ENCODE measurements at places on chromosomes 2 and 18. TPM values are rescaled to one million over a fixed set of nuclear protein-coding genes. Genes with fewer than 3 reads are reported as not detected.

GRCh38 chr2:15122915-15123314, 438.2 kb downstream of the NBAS start:
- no peak overlapping the region for H3K4me3 ChIP-seq
- DNase-seq, result no peak
- peaks cover 20% of the 10 kb centered on the region for H3K4me1 ChIP-seq
- H3K36me3 ChIP-seq, result no peaks in the 10 kb centered on the region

GRCh38 chr2:108878276-108878675, 91.7 kb downstream of the CCDC138 start:
- H3K27me3 ChIP-seq, result no peaks in the 10 kb centered on the region
- no peak overlapping the region for H3K27ac ChIP-seq
- H3K36me3 ChIP-seq, result no peaks in the 10 kb centered on the region
- DNase-seq, result no peak
- no peaks in the 10 kb centered on the region for H3K4me1 ChIP-seq

GRCh38 chr2:219459460-219460311, 25.0 kb downstream of the SPEG start:
- H3K4me3 ChIP-seq, result no peak overlapping the region
- no peaks in the 10 kb centered on the region for H3K27me3 ChIP-seq
- no peak overlapping the region for H3K27ac ChIP-seq
- H3K4me1 ChIP-seq, result peaks cover 24% of the 10 kb centered on the region
- no peaks in the 10 kb centered on the region for H3K36me3 ChIP-seq

GRCh38 chr2:11411244-11411643, 54.7 kb downstream of the E2F6 start:
- H3K4me1 ChIP-seq, result no peaks in the 10 kb centered on the region
- no peak overlapping the region for H3K4me3 ChIP-seq
- no peaks in the 10 kb centered on the region for H3K27me3 ChIP-seq
- no peaks in the 10 kb centered on the region for H3K36me3 ChIP-seq
- H3K27ac ChIP-seq, result no peak overlapping the region
- DNase-seq, result no peak

GRCh38 chr2:159249990-159250715, 36.4 kb downstream of the WDSUB1 start:
- H3K36me3 ChIP-seq, result no peaks in the 10 kb centered on the region
- no peak overlapping the region for H3K27ac ChIP-seq
- no peak overlapping the region for H3K4me3 ChIP-seq
- no peak for DNase-seq
- no peaks in the 10 kb centered on the region for H3K27me3 ChIP-seq

- no peak overlapping the region for H3K4me3 ChIP-seq
- H3K4me1 ChIP-seq, result no peaks in the 10 kb centered on the region
- no peak overlapping the region for H3K27ac ChIP-seq
- H3K27me3 ChIP-seq, result no peaks in the 10 kb centered on the region
- H3K36me3 ChIP-seq, result no peaks in the 10 kb centered on the region
- DNase-seq, result no peak
Observed at GRCh38 chr2:235421618-235422017, 72.2 kb upstream of the AGAP1 start.

GRCh38 chr2:30113617-30114293, 33.1 kb upstream of the YPEL5 start:
- H3K36me3 ChIP-seq, result no peaks in the 10 kb centered on the region
- no peaks in the 10 kb centered on the region for H3K27me3 ChIP-seq
- no peak for DNase-seq
- H3K4me3 ChIP-seq, result no peak overlapping the region
- H3K27ac ChIP-seq, result no peak overlapping the region

GRCh38 chr2:26651799-26652198, 10.6 kb upstream of the CIB4 start:
- peaks cover 5% of the 10 kb centered on the region for H3K4me1 ChIP-seq
- DNase-seq, result no peak
- no peaks in the 10 kb centered on the region for H3K36me3 ChIP-seq
- H3K27me3 ChIP-seq, result no peaks in the 10 kb centered on the region

DNA sequence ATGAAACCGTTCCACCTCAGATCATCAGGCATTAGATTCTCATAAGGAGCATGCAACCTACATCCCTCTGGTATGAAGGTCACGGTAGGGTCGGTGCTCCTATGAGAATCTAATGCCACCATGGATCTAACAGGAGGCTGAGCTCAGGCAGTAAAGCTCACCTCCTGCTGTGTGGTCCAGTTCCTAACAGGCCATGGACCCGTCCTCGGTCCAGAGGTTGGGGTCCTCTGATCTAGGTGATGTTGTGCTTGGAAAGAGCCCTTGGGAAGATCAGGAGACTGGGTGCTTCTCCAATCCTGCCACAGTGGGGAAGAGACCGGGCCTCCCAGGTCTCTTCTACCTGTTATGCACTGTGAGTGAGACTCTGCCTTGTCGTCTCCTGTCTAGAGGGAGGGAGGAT, 104.6 kb downstream of the ACKR3 start:
- no peaks in the 10 kb centered on the region for H3K27me3 ChIP-seq
- no peaks in the 10 kb centered on the region for H3K4me1 ChIP-seq
- no peak for DNase-seq
- H3K4me3 ChIP-seq, result no peak overlapping the region
- no peaks in the 10 kb centered on the region for H3K36me3 ChIP-seq

- no peaks in the 10 kb centered on the region for H3K36me3 ChIP-seq
- H3K27me3 ChIP-seq, result no peaks in the 10 kb centered on the region
- peaks cover 27% of the 10 kb centered on the region for H3K4me1 ChIP-seq
- H3K4me3 ChIP-seq, result no peak overlapping the region
- no peak overlapping the region for H3K27ac ChIP-seq
- no peak for DNase-seq
Observed at GRCh38 chr18:8254654-8255053, 354.6 kb upstream of the RAB12 start.

DNA sequence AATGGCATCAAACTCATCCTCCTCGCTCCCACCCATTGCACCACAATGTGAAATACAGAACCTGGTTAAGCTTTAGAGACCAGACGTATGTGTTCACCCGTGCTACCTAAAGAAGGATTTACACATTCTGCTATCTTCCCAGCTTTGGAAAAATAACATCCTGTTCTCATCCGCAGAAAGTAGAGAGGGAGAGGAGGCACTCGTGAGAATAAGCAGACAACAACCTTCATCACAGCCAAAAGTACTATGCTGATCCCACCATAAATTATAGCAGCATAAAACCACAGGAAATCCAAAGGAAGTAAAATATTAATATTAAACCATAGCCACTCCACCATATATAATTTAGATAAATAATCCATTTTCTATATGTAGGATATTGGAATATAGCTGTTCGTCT, 111.7 kb upstream of the NRP2 start:
- H3K4me3 ChIP-seq, result no peak overlapping the region
- no peaks in the 10 kb centered on the region for H3K36me3 ChIP-seq
- H3K27me3 ChIP-seq, result no peaks in the 10 kb centered on the region
- H3K27ac ChIP-seq, result no peak overlapping the region
- DNase-seq, result no peak

GRCh38 chr2:112173646-112174319, 35.6 kb downstream of the FBLN7 start:
- H3K36me3 ChIP-seq, result no peaks in the 10 kb centered on the region
- no peaks in the 10 kb centered on the region for H3K27me3 ChIP-seq
- H3K4me3 ChIP-seq, result no peak overlapping the region
- H3K27ac ChIP-seq, result no peak overlapping the region

DNA sequence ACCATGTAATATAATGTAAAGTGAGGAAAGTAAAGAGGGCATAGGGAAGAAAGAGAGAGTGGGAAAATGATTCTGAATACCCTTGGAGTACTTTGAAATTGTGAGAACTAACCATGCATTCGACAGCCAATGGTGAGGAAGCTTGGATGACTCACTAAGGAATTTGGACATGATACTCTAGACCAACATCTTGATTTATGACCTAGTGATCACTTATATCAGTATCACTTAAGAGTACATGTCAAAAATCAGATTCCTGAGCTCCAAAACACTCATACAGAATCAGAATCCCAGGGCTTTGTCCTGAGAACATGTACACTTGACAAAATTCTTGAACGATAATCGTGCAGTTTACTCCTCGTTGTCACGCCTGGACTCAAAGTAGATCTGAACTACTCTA, 1899.8 kb upstream of the PIK3C3 start:
- DNase-seq, result no peak
- no peak overlapping the region for H3K4me3 ChIP-seq
- H3K36me3 ChIP-seq, result no peaks in the 10 kb centered on the region
- no peaks in the 10 kb centered on the region for H3K4me1 ChIP-seq
- H3K27ac ChIP-seq, result no peak overlapping the region

DNA sequence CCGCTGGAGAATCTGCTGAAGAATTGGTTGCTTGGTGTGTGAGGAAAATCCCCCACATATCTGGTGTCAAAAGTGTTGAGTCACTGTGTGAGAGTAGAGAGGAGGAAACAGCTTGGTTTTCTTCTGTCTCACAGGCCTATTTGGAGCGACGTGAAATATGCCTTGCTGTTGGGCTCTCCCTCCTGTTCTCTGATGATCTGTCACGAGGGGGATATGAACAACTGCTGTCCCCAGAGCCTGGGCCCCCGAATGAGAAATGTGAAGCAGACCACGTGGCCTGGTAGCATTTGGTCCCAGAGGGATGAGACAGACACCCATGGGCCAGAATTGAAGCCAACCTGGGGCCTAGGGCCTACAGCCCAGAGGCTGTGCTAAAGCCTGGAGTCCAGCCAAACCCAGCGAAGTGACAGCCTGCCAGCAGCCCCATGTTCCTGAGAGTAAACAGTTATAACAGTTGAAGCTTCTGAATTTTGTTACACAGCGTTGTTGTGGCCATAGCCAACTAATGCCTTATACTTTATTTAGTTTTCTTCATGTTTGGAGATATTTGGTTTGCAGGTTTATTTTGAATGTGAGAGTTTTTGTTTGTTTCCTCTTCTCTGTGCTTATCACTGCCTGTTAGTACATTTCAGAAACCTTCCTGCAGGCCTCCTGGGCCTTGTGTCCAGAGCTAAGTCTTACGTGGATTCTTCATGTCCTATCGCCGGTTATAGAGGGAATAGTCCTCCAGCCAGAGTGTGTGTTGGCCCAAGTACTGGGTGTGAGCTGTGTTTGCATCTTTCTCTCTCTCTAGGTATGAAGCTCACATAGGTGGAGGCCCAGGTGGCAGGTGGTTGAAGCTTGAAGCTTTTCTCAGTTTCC, 18.7 kb upstream of the COLEC12 start:
- no peaks in the 10 kb centered on the region for H3K27me3 ChIP-seq
- H3K36me3 ChIP-seq, result no peaks in the 10 kb centered on the region
- DNase-seq, result no peak
- no peak overlapping the region for H3K4me3 ChIP-seq
- peaks cover 8% of the 10 kb centered on the region for H3K4me1 ChIP-seq

GRCh38 chr2:134623796-134624195, 95.0 kb downstream of the TMEM163 start:
- no peak for DNase-seq
- no peak overlapping the region for H3K27ac ChIP-seq
- H3K4me3 ChIP-seq, result no peak overlapping the region
- no peaks in the 10 kb centered on the region for H3K36me3 ChIP-seq
- H3K27me3 ChIP-seq, result no peaks in the 10 kb centered on the region
- H3K4me1 ChIP-seq, result no peaks in the 10 kb centered on the region

GRCh38 chr2:138115666-138116065, 151.4 kb downstream of the HNMT start:
- no peak for DNase-seq
- H3K4me1 ChIP-seq, result no peaks in the 10 kb centered on the region
- no peak overlapping the region for H3K4me3 ChIP-seq
- H3K36me3 ChIP-seq, result no peaks in the 10 kb centered on the region

- no peak overlapping the region for H3K4me3 ChIP-seq
- H3K4me1 ChIP-seq, result no peaks in the 10 kb centered on the region
- no peak overlapping the region for H3K27ac ChIP-seq
- H3K36me3 ChIP-seq, result peaks cover 37% of the 10 kb centered on the region
- no peaks in the 10 kb centered on the region for H3K27me3 ChIP-seq
- peak; percentile 44 for DNase-seq
Observed at GRCh38 chr2:85549826-85550225, 10.9 kb downstream of the MAT2A start.

DNA sequence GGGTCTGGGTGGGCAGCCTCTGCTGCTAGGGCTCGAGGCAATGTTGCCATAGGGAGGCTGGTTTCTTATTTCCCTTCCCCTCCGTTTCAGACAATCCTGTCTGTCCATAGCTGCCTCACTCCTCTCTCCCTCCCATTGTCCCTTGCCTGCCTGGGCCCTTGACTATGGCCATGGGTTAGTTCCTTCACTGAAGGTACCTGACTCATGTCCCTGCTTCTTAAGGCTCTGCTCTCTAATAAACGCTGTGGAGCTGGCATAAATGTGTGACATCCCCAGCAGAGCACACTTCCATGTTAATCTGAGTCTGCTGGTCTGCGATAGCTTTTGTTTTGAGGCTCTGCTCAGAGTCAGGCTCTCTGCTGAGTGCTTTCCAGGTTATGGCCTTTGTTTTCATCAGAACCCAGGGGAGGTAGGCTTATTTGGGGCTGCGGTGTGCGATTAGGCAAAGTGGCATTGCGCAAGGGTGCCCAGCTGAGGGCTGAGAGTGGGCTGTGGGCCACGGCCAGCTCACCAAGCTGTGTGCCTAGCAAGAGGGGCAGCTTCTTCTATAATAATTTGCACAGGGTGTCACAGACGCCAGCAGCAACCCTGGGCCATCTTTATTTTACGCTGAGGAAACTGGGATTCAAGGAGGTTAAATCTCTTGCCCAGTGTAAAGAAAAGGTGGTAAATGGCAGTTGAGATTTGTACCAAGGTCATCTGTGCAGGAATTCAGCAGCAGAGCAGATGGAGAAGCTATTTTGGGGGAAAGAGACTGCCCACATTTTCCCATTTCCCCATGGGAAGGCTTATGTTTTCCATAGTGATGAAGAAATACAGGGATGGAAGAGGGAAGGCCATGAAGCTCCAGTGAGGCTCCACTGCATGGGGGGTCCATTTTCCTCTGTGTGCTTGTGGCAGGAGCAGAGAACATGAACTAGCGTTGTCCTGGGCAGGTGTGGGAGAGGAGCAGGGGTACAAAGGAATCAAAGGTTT, 25.6 kb downstream of the MRPL33 start:
- H3K4me1 ChIP-seq, result no peaks in the 10 kb centered on the region
- no peaks in the 10 kb centered on the region for H3K36me3 ChIP-seq
- no peaks in the 10 kb centered on the region for H3K27me3 ChIP-seq
- DNase-seq, result no peak
- no peak overlapping the region for H3K27ac ChIP-seq

Gene ZBTB7C
- 0.14 TPM for total RNA-seq

Gene KCNIP3
- 2.6 TPM for total RNA-seq

Gene PELI1
- total RNA-seq, result 61.8 TPM

Gene LBX2
- total RNA-seq, result 0.24 TPM

Gene OTOS
- total RNA-seq, result not detected

Gene SLC4A3
- total RNA-seq, result 5.6 TPM

Gene DLGAP1
- 59.5 TPM for total RNA-seq

Gene CYTIP
- total RNA-seq, result not detected

Gene GAL3ST2
- total RNA-seq, result 1.5 TPM

Gene MOGAT1
- 0.94 TPM for total RNA-seq

Gene PHOSPHO2
- 12.2 TPM for total RNA-seq
